ENCODE measurements at places on chromosomes 1 and 21.
A peak's percentile ranks its signal among the peaks of the same experiment; 100 is the strongest.

GRCh38 chr1:103941086-103941485 lies 191.4 kb downstream of the AMY1C start:
- no peak for DNase-seq

DNA sequence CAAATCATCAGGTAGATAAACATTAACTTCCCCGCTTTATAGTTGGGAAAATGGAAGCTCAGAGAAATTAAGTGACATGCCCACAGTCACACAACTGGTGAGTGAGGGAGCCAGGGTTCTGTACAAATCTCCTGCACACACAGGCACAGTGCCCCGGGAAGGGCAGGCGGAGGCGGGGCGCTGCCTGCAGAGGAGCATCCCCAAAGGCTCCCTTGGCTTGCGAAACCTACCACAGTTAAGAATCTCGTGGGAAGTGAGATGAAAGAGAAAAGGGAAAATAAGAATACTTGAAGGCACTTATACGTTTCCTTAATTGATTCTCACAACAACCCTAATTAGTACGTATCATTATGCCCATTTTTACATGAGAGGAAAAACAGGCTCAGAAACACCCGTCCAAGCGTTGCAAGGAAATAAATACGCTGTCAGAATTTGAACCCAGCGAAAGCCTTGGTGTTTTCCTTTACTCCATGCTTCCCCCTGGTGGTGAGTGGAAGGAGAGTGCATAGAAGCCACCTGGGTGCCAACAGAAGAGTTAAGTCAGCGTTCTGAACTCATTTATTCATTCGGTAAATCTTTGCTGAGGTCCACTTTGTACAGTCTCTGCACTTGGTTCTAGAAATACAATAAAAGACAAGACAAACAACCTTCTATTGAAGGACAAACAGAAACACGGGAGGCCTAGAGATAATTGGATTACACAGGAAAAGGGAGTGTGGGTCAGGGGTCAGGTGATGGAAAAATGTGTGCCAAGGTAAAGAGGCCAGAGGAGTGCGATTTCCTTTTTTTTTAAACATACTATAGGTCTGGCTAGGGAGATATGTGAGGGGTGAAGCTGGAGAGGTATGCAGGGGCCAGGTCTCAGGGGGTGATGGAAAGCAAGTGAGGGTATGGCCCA lies 28.4 kb downstream of the ACP6 start:
- peak; percentile 64 for DNase-seq

DNA sequence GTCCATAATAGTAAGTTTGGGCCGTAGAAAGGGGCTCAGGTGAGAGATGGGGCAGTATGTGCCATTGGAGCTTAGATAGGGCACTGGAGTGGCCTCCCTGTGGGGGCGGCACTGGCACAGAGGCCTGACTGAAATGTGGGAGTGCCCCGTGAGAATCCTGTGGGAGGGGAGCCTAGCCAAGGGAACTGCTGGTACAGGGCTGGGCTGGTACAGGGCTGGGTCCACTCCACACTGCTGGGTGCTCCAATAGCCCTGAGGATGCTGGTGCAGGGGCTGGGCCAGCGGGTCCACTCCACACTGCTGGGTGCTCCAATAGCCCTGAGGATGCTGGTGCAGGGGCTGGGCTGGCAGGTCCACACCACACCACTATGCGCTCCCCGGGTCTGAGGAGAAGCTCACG lies 44.8 kb upstream of the PWP2 start:
- DNase-seq: peak; percentile 43

DNA sequence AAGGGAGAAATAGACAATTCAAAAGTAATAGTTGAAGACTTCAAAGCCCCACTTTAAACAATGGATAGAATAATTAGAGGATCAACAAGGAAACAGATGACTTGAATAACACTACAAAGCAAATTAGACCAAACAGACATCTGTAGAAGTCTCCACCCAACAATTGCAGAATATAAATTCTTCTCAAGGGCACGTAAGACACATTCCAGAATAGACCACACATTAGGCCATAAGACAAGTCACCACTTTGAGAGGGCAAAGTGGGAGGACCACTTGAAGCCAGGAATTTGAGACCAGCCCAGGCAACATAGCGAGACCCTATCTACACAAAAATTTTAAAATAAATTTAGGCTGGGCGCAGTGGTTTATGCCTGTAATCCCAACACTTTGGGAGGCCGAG lies 20.5 kb upstream of the RNF186 start:
- no peak for DNase-seq

GRCh38 chr1:2829846-2830615 lies 28.5 kb upstream of the TTC34 start:
- no peak for DNase-seq

DNA sequence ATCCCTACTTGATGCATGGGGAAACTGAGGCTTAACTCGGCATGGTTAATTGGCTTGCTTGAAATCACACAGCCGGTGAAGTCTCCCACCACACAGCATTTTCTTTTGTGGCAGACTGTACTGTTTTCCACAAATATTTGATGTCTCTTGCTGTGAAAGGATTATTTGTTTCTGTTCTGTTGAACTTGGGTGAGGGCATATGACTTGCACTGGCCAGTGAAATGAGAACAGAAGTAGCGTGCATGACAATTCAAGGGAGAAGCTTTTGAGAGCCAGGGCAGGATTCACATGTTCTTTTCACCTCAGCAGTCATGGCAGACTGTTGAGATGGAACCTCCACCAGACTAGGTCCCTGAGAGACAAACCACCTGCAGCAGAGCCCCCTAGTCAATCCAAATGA lies 11.7 kb upstream of the AK2 start:
- no peak for DNase-seq

- no peak for DNase-seq
Measured at GRCh38 chr1:88581703-88582102, 102.4 kb upstream of the PKN2 start.

DNA sequence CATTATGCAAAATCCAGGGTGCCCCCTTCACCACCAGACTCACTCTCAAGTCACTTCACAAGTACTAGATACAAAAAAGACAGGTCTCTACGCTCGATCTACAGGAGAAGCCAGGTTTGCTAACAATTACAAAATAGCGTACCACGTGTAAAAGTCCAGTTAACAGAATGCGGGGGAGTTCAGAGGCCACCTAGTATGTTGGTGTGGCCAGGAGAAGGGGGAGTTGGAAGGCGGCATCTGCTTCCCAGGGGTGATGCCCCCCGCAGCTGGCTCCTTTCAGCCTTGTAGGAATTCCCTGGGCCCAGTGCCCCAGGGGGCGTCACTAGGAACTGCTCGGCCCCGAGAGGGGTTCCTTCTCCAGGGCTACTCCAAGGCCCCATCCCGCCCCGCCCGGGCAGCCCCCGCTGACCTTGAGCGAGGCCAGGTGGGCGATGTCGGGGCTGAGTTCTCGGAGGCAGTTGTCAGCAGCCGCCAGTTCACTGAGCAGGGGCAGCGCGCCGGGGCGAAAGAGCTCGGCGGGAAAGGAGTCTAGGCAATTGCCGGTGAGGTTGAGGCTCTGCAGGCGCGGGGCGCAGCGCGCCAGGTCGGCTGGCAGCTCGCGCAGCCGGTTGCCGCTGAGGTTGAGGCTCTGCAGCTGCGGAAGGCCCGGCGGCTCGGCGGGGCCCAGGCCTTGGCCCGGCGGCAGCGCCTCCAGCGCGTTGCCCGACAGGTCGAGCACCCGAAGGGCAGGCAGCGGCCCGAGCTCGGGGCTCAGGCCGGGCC lies 664 bp downstream of the LRRC47 start:
- DNase-seq: no peak

DNA sequence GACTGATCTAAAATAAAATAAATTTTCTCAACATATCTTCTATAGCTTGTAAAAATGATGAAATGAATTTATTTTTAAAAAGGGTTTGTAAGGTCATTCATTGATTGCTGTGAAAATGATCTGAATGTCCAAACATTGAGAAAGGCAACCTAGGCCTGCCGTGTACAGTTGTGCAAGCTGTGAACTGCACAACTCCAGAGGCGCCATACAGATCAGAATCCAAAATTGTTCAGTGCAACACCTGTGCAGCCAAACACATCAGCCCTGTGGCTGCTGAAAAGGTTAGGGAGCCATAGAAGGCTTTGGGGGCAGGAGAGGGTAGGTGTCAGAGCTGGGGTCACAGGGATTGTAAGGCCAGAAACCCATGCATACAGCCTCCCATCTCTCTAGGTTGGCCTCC lies 9.9 kb upstream of the ZC3H12A start:
- no peak for DNase-seq

- no peak for DNase-seq
Measured at GRCh38 chr1:171389171-171389570, 75.2 kb downstream of the FMO4 start.

GRCh38 chr1:229434641-229435051 lies 752 bp upstream of the ACTA1 start:
- no peak for DNase-seq

GRCh38 chr1:6303397-6304012 lies 42.6 kb upstream of the GPR153 start:
- DNase-seq: no peak

DNA sequence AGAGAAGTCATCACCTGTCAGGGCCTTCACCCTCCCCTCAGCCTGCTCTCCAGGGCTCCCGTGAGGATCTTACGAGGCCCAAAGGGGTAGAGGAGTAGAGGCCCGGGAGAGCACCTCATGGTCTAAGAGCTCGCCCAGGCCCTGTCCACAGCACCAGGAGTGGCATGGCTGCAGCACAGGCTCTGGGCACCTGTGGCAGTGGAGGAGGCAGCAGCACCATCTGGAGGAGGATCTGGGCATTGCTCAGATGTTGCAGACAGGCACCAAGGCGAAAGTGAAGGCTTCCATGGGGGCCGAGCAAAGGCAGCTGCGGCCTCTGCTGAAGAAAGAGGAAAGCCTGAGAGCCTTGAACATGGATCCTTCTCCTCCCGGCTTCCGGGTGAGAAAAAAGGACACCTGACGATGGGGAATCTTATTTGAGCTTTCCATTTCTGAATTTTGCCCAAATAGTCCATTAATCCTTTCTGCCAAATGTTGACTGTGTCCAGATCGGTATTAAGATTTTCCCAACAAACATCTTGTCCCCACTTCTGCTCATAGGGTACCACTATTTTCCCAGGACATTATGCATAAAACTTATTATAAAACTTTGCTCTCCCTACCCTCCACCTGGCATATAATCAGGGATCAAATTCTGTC lies 604.7 kb downstream of the PTPRC start:
- peak; percentile 59 for DNase-seq

GRCh38 chr1:82392513-82392912 lies 591.8 kb downstream of the ADGRL2 start:
- no peak for DNase-seq

DNA sequence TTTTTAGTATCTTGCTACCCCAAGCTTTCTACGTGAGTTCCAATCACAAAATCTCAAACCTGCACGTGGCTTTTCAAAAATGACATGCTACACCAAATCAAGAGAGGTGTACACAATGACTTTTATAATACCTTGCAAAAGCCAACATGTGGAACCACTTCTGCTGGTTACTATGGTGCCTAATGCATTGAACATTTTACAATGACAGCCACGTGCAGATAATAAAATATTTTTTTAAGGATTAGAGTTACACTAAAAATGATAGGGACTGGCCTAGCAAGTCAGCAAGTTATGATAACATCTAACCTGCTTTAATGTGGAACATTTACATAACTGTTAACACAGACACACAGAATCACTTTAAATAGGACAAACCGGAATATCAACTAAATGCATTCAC lies 30.2 kb downstream of the EYA3 start:
- no peak for DNase-seq

GRCh38 chr21:35390013-35390776 lies 341.1 kb upstream of the RUNX1 start:
- DNase-seq: no peak

DNA sequence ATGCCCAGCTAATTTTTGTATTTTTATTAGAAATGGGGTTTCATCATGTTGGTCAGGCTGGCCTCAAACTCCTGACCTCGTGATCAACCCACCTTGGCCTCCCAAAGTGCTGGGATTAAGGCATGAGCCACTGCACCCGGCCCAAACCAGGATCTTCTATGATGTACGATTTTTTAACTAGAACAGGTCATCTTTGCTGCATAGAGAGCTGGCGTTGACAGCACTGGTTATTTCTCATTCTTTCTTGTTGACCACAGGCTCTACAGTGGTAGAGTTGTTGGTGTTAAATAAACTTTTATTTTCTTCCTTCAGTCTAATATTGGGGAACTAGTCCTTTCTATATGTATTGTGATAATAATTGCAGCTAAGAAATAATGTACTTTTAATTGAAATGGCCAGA lies 3.8 kb upstream of the MAB21L3 start:
- DNase-seq: no peak

- DNase-seq: peak; percentile 33
Measured at GRCh38 chr1:154386643-154387352, 18.3 kb upstream of the IL6R start.

- no peak for DNase-seq
Measured at GRCh38 chr1:81827942-81828341, 27.2 kb downstream of the ADGRL2 start.

- DNase-seq: no peak
Measured at GRCh38 chr1:223730479-223731132, 18.3 kb downstream of the CAPN2 start.

DNA sequence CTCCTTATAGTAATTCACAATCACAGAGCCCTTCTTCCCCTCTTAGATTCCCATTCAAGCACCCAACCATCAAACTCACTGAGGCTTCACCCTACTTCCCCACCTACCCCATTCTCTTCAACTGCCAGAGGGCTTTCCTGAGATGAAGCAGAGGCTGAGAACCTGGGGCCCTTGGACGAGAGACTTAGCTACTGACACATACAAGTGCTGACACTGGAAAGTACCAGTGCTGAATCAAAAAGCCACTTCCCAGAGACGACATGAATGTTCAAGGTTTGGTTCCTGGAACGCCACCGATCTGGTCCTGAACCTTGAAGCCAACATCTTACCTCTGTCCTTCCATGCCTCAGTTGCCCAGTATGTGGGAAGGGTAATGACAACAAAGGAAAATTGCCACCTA lies 16.6 kb upstream of the RAP1A start:
- no peak for DNase-seq

GRCh38 chr21:26225046-26225445 lies 54.5 kb upstream of the APP start:
- DNase-seq: no peak

DNA sequence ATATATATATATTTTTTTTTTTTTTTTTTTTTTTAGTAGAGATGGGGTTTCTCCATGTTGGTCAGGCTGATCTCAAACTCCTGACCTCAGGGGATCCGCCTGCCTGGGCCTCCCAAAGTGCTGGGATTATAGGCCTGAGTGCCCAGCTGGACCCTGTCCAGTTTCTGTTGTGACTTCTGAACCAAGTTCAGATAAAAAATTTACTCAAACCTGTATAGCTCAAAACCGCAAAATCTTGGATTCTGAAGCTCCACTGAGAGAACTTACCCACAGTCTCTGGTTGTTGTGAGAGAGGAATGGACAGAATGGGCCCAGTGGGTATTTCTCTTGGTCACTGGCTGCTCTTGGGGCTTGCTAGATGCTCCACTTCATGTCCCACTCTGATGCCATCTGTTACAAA lies 76.4 kb downstream of the HS2ST1 start:
- no peak for DNase-seq

DNA sequence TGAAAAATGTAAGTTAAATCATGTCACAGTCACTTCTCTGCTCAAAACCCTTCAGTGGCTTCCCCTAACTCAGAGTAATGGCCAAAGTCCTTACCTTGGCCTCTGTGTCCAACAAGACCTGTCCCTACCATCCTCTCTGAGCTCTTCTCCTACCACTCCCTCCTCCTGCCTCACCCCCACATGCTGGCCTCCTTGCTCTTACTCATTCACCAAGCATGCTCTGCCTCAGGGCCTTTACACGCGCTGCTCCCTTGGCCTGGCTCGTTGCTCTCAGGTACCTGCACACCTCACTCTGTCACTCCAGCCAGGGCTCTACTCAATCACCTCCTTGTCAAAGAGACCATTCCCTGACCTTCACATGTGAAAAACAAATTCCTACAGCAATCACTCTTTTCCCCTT lies 54.2 kb downstream of the SEC16B start:
- no peak for DNase-seq

GRCh38 chr1:208137193-208137592 lies 107.0 kb downstream of the PLXNA2 start:
- DNase-seq: no peak
